ENCODE measurements at places on chromosomes 7 and 10. TPM values are rescaled to one million over a fixed set of nuclear protein-coding genes. Genes with fewer than 3 reads are reported as not detected.

- no peak for DNase-seq
Measured at GRCh38 chr10:14753441-14753840, 21.3 kb downstream of the FAM107B start.

- no peak for DNase-seq
Measured at GRCh38 chr10:75910032-75910431, 478.6 kb downstream of the LRMDA start.

DNA sequence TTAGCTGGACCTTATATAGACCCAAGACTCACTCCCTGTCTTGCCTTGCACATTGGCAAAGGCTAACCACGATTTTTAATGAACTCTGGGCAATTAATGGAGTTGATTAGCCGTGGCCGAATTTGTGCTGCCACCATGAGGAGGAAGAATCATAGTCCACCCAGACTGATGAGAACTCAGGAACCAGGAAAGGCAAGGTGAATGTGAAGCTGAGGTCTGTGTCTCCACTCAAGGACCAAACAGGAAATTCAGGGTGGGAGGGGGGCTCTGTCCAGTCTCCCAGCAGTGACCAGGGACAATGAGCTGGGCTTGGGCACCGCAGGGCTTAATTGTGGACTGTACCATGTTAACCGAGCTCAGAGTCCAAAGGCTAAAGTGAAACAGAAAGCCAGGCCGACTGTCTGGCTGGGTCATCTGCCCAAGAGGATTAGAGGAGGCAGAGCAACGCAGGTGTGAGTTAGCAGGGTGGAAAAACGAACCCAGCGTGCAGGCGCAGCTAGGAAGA lies 127.0 kb upstream of the JCAD start:
- DNase-seq: no peak

GRCh38 chr10:13693783-13694700 lies 107.3 kb downstream of the PRPF18 start:
- no peak for DNase-seq

DNA sequence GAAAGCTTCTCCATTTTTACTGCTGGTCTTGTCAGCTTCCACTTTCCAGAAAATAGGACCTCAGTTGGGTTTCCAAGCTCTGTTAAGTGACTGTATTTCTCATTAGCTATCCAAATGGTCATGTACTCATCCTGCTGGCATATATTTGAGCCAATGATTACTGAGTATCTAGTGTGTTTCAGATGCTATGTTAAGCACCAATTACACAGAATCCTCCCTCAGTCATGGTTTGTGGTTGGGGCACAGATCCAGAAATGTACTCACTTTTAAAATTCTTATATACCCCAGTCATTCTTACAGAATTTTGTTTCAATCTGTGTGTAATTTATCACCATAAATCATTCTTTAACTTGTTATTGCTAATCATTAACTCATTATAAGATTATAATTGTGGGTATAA lies 362.3 kb upstream of the MTPN start:
- DNase-seq: no peak

DNA sequence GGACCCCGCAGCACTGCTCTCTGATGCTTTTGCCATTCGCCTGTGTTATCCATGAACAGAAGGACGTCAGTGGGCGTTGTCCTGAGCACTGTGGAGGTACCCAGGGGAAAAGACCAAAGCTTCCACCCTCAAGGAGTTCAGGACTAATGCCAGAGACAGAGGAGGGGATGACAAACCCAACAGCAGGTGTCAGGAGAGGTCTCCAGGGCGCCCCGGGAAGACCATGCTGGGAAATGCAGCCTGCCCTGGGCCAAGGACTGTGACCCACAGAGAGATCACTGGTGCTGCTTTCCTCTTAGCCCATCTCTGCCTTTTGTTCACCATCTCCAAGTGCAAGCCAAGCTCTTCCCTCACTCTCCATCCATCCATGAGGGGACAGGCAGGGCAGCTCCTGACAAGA lies 166.8 kb upstream of the PFKP start:
- peak; percentile 65 for DNase-seq

- peak; percentile 62 for DNase-seq
Measured at GRCh38 chr7:156475179-156475578, 165.4 kb upstream of the RNF32 start.

DNA sequence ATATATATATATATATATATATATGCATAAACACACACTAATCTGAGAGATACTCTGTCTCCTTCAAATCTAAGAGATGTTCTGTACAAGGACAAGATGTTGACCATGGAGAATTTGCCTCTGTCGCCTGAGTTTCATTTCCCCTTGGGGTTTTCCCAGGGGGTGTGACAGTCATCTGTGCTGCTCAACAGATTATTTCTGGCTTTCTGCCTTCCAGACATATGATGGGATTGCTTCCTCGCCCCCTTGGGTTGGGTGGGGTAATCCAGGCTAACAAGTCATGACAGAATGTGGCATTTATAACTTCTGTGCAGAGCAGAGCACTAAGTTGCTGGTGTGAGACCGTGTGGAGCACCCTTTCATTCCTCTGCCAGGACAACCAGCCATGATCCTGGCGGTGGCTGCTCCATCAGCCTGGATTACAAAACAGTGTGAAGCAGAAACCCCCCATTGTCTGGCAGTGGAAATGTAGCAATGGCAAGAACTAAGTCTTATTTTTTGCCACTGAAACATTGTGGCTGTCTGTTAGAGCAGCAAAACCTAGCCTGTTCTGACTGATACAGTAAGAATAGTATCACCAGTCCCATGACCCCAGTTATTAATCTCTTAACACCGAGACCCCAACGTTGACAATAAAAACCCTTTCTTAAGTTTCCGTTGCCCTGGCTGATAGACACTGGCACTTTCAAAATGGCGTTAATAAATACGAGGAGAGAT lies 13.7 kb upstream of the USP6NL start:
- no peak for DNase-seq

GRCh38 chr10:114437473-114438292 lies 33.4 kb upstream of the AFAP1L2 start:
- no peak for DNase-seq

- DNase-seq: no peak
Measured at GRCh38 chr10:79107736-79108264, 39.0 kb downstream of the ZMIZ1 start.

GRCh38 chr7:4154882-4155535 lies 527.1 kb upstream of the FOXK1 start:
- no peak for DNase-seq

- DNase-seq: no peak
Measured at GRCh38 chr7:129949292-129950133, 3.2 kb downstream of the UBE2H start.

- DNase-seq: no peak
Measured at GRCh38 chr10:61974601-61975390, 73.3 kb downstream of the ARID5B start.

DNA sequence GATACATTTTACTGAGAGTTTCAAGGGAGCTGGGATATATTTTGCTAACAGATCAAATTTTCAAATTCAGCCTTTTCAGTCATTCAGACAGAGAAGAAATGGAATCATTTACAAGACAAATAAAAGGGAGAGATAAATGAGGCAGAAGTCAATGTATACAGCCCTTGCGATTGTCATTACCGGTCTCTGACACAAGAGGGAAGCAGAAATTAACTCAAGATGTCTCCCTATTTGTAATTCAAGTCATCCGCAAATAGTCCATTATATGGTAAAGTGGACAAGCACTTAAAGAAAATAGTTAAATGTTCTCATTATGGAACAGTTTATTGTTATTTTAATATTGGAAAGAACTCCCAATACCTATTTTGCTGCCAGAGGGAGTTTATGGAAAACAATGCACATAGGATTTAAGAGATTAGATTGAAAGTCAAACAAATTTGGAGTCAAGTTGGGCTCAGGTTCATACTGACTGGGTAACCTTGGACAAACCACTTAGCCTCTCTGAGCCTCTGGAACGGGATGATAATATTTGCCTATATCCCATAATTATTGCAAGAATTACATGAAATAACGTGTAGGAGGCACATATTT lies 89.3 kb upstream of the PRKCQ start:
- DNase-seq: no peak

GRCh38 chr7:107390916-107391315 lies 78.9 kb upstream of the GPR22 start:
- no peak for DNase-seq

GRCh38 chr7:43650457-43651052 lies 67.6 kb downstream of the STK17A start:
- no peak for DNase-seq

DNA sequence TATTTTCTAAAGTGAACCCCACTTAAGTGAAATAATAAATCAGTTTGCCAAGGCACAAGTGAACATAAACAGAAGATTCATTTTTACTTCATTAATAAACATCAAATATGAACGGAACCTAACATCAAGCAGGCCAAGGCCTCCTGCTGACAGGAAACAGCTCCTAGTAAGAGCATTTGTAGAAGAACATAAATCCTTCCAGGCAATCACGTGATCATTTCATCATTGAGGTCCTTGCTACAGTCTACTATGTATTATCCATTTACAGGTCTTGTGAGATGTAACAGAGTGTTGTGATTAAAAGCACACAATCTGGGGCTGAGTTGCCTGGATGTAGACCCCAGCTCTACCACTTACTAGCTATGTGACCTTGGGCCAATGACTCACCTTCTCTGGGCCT lies 70.6 kb downstream of the CALD1 start:
- DNase-seq: no peak

GRCh38 chr10:96967847-96968246 lies 135.7 kb downstream of the LCOR start:
- DNase-seq: no peak

DNA sequence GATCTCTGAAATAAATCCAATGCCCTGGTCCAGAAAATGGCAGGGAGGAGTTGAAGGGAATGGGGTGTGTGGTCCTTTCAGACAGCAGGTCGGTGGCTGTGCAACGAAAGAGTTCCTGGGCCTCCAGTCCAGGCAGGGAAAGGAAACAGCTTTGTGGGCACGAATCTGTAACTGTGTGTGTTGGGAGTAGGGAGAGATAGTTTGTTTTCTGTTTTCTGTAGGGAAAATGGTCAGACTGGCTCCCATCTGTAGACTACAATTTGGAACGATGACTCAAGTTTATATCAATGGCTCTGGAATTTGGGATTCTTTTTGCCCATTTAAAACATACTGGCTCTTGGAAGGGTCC lies 2.6 kb upstream of the HOXA9 start:
- no peak for DNase-seq

Gene AQP1
- total RNA-seq: 6.7 TPM

Gene ZNF212
- 13.0 TPM for total RNA-seq

Gene ADAM22
- 3.0 TPM for total RNA-seq

Gene CYP3A4
- total RNA-seq: not detected

Gene SPAM1
- total RNA-seq: not detected

Gene PSMC2
- 130 TPM for total RNA-seq

Gene CH25H
- total RNA-seq: not detected

Gene FAM20C
- 143 TPM for total RNA-seq

Gene ADARB2
- total RNA-seq: 35.0 TPM

Gene ZP3
- total RNA-seq: not detected
